ENCODE measurements at places on chromosomes 1 and 21.

- no peak for DNase-seq
These were observed 52.7 kb downstream of the VWA5B1 start for GRCh38 chr1:20343149-20343937.

GRCh38 chr1:203425663-203425975, 50.0 kb upstream of the PRELP start:
- DNase-seq, result no peak

DNA sequence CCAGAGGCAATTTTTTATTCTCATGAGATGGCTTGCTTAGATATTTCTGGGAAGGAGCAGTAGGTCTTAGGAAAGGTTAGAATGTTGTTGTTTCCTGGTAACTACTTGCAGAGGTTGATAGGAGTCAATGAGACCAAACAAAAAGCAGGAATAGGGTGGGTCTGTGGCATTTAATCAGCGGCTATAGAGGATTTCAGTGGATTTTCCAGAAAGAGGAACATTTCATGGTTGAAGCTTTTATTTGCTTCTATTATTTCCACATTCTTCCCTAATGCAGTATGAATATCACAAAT, 111.3 kb upstream of the PALMD start:
- DNase-seq, result no peak

- DNase-seq, result no peak
These were observed 69.8 kb upstream of the HAO2 start for GRCh38 chr1:119298687-119299303.

DNA sequence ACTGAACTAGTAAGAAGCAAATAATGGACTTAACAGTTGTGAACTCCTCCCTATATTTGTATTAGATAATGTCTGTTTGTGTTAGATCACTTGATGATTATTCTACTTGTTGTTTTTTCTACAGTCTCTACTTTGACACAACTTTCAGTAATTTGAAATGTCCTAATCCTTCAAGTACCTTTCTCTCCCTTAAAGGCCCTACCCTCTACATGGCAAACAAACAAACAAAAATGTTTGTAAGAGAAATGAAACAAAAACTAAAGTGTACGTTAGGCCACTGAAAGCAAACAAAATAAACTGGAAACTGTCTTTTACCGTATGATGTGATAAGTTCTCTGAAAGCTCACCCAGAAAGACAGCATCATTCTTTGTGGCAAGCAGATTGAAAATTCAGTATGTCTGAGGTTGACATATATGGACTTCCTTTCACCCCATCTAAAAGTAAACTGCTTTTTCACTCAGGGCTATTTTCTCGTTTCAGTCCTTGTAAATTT, 255.9 kb upstream of the SNX7 start:
- DNase-seq, result no peak

Data from stimulated activated CD4-positive, alpha-beta T cell treated with anti-CD3 and anti-CD28 coated beads, Interleukin-1b, Interleukin-23, amount 100 ng/mL, for 1 hour (primary cell).